ENCODE measurements at places on chromosomes 3 and 15. TPM values are rescaled to one million over a fixed set of nuclear protein-coding genes. Genes with fewer than 3 reads are reported as not detected.
A peak's percentile ranks its signal among the peaks of the same experiment; 100 is the strongest.

The ROPN1B gene
- not detected for polyA plus RNA-seq

DNA sequence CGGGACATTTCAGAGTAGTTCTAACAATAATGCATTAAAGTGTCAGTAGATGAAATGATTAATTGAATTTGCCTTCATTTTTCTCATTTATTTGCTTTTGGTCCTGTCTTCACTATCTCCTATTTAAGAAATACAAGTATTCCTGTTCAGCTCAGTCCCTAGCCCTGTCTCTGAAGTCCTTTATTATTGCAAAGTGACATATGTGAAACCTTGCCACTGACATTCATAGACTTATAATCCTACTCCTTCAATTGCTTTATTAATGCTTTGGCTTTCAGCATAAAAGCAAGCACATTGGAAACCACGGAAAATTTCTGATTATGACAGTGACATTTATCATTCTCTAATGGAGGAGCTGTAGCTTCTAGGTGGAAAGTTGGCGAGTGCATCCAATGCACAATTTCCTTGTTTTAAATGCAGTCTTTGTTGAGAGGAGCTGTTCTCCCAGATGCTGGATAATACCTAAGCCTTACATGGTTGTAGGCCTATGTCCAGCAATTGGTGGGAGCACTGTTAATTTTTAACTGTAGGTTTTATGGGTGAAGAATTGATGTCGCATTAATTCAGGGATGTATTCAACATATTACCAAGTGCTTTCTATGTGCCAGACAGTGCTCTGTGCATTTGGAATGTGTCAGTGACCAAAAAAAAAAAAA, 337.8 kb downstream of the FEZF2 start:
- DNase-seq = no peak

The SENP8 gene
- polyA plus RNA-seq = 1.6 TPM

DNA sequence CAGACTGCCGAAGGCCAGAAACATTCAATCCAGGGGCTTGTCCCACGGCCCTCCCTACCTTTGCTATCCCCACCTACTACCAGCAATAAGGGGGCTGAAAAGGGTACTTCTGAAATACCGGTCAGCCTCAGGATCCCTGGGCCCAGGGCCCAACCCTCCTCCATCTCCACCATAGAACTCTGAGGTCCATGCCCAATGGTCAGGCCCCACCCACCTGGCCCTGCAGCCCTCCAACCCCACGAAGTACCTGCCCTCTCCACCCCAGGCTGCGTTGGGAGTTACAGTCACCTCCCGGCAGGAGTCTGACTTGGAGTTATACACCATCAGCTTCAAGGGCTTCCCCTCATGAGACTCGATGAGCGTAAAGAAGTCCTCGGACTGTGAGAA, 6.9 kb downstream of the GORASP1 start:
- no peak for DNase-seq

DNA sequence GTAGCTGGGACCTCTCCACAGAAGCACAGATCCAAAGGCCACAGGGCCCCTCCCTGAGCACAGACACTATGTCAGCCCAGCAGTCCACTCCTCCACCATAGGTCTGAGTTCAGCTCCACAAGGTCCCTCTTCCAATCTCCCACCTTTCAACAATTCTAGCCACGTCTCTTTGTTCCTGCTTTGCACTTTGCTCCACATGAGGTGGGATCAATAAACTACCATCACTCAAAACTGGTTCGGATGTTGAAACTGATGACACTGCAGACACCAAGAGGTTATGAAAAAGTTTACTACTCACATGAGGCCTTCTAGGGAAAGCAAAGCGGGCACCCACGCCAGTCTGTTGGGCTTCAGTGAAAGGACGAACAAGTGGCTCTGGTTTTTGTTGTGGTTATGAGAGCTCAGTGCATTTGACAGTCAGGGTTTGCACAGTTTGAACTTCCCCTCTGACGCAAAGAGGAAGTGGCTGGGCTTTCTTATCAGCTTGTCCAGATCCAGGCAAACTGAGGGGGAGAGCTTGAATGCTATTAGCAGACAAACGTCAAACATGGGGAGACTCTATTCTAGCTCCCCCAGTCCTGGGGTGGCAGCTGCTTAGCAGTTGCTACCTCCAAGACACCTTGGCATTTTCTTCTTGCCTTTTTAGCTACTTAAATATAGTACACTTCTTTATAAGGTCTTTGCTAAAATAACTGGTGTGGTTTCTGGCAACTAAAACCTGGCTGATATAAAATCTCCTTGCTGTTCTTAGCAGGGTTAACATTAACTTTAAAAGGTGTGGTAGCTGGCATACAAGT, 37.8 kb downstream of the ZNF445 start:
- DNase-seq = peak; percentile 97
